Thoracic aorta (tissue), 2 donors: ENCODE measurements at places on chromosomes 2 and 18. TPM values are rescaled to one million over a fixed set of nuclear protein-coding genes. Genes with fewer than 3 reads are reported as not detected.

- no peak for DNase-seq
Observed at GRCh38 chr2:106614511-106615291, 127.5 kb downstream of the CD8B2 start.

- DNase-seq: no peak
Observed at GRCh38 chr18:55778788-55779690, 191.0 kb upstream of the TCF4 start.

DNA sequence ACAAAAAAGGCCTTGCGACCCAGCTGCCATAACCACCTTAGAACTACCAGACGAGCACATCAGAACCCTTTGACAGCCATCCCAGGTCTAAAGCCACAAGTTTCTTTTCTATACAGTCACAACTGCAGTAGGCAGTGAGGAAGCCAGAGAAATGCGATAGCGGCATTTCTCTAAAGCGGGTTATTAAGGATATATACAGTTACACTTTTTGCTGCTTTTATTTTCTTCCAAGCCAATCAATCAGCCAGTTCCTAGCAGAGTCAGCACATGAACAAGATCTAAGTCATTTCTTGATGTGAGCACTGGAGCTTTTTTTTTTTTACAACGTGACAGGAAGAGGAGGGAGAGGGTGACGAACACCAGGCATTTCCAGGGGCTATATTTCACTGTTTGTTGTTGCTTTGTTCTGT is 48.8 kb downstream of the FEZ2 start:
- no peak for DNase-seq

DNA sequence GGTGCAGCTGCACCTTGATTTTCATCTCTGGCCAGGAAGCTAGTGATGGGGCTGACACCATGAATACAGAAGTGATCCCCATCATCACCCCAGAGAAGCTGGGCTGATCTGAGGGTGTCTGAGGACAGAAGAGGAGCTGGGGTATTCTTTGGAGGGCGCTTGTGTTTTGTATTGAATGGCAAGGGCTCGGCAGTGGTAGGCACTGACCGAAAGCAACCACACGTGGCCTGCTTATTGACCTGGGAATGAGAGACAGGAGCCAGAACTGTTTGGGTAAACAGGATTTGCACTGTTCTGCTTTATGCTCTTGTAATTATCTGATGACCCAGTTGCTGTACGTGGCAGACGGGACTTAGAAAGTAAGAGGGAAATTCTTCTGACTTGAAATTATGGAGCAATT is 62.6 kb upstream of the RPL31 start:
- no peak for DNase-seq

The COLEC11 gene
- 22.5 TPM for total RNA-seq

The DHRS9 gene
- 4.8 TPM for total RNA-seq

- DNase-seq: no peak
Observed at GRCh38 chr2:102735416-102736109, 26.3 kb upstream of the TMEM182 start.

The REG3A gene
- 2.8 TPM for total RNA-seq
